ENCODE measurements at places on chromosomes 12 and 14.

DNA sequence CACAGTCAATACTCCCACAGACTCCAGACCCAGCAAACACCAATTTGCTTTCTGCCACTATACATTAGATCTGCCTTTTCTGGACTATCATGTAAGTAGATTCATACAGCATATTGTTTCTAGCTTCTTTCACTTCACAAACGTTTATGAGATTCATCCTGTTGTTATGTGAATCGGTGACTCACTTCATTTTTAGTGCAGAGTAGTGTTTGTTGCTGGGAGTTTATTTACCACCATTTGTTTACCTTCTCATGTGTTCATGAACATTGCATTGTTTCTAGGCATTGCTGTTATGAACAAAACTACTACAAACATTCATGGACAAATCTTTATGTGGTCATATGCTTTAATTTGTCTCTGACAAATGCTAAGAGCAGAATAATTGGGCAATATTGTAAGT, 807.8 kb upstream of the TMEM132C start:
- DNase-seq: no peak

- no peak for DNase-seq
Measured at GRCh38 chr12:79098530-79098929, 234.0 kb downstream of the SYT1 start.

DNA sequence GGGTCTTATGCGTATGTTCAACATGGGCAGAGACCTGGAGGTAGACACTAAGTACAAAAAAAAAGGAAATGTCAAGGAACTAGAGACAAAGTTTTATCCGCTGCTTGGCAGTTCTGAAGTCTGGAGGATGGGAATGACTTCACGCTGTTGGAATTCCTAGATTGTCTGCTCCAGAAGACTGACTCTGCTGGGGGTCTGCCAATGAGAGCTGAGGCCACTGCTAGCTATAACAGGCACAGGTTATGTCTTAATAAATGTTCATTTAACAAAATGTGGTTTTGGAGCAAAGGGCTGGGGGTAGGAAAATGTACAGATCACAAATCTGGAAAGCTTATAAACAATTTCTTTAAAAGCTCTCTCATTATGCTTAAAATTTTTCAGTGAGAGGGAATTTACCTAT, 5.9 kb downstream of the RNASE8 start:
- DNase-seq: no peak

DNA sequence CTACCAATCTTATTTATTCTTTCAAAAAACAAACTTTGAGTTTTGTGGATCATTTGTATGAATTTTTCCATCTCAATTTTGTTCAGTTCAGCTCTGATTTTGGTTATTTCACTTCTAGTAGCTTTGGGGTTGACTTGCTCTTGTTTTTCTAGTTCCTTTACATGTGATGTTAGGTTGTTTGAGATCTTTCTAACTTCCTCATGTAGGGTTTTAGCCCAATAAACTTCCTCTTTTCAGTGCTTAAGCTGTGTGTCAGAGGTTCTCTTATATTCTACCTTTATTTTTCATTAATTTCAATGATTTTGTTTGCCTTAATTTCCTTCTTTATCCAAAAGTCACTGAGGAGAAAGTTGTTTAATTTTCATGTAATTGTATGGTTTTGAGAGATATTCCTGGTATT, 860.4 kb upstream of the FBXO33 start:
- DNase-seq: no peak

GRCh38 chr12:94171595-94171930, 23.2 kb downstream of the PLXNC1 start:
- DNase-seq: no peak

GRCh38 chr12:64412459-64412858, 8.3 kb downstream of the XPOT start:
- DNase-seq: no peak

DNA sequence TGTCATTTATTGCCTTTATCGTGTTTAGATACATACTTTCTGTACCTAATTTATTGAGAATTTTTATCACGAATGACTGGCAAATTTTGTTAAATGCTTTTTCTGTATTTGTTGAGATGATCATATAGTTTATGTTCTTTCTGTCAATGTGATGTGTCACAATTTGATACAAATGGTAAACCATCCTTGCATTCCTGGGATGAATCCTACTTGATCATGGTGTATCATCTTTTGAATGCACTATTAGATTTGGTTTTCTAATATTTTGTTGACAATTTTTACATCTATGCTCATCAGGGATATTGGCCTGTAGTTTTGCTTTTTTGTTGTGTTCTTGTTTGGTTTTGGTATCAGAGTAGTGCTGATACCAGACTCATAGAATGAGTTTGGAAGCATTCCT, 185.1 kb downstream of the NUBPL start:
- no peak for DNase-seq

DNA sequence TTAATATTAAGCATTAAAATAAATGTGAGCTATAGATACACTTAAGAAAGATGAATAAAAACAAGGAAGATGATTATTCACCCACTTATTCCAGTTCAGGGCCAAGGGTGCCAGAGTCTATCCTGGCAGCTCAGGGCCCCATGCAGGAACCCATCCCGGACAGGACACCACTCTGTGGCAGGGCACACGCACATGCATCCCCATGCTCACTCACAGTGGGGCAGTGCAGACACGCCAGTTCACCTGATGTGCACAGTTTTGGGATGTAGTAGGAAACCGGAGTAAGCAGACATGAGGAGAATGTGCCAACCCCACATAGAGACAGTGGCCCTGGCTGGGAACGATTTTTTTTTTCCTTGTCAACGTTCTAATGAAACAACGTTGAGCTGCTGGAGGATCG, 47.2 kb downstream of the DICER1 start:
- DNase-seq: no peak

GRCh38 chr14:102221026-102221425, 81.3 kb downstream of the WDR20 start:
- peak; percentile 61 for DNase-seq

GRCh38 chr12:124401704-124402221, 106.9 kb downstream of the RFLNA start:
- no peak for DNase-seq

DNA sequence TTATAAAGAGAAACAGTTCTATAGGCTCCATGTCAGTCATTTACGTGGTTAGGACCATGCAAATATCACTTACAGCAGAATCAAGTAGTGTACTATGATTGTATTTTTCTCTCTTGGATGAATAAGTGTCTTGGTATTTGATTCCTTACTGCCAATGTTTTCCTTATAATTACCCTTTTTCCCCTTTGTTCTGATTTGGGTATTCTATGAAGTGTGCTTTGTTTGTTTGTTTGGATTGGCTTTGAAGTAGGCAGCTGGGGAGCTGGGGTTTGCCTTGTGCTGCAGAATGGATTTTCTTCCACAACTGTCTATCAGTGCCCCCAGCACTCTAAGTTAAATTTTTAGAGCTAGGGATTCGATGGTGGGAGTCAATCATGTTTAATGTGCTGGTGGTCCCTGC, 12.4 kb downstream of the TMEM120B start:
- no peak for DNase-seq

DNA sequence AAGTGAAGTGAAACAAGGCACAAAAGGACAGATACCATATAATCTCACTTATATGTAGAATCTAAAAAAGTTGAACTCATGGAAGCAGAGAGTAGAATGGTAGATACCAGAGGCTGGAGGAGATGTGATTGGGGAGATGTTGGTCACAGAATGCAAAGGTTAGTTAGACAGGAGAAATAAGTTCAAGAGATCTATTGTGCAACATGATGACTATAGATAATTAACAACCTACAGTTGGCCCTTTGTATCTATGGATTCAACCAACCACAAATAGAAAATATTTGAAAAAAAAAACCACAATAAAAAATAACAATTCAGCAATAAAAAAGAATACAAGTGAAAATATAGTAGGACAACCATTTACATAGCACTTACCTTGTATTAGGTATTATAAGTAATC, 19.3 kb downstream of the CRADD start:
- no peak for DNase-seq

DNA sequence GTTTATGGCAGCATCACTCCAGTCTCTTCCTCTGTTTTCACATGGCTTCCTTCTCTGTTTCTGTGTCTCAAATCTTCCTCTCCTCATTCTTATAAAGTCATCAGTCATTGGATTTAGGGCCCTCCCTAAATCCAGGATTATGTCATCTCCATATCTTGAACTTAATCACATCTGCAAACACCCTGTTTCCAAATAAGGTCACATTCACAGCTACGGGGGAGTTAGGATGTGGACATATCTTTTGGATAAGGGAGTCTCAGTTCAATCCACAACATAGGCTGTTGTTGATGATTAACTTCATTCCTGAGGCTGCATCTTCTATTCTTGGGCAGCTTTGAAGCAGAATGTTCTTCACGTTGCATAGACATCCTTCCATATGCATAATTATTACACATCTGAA, 40.3 kb upstream of the NTF3 start:
- DNase-seq: peak; percentile 27

- DNase-seq: no peak
Measured at GRCh38 chr14:73627151-73627558, 14.8 kb downstream of the ACOT6 start.

DNA sequence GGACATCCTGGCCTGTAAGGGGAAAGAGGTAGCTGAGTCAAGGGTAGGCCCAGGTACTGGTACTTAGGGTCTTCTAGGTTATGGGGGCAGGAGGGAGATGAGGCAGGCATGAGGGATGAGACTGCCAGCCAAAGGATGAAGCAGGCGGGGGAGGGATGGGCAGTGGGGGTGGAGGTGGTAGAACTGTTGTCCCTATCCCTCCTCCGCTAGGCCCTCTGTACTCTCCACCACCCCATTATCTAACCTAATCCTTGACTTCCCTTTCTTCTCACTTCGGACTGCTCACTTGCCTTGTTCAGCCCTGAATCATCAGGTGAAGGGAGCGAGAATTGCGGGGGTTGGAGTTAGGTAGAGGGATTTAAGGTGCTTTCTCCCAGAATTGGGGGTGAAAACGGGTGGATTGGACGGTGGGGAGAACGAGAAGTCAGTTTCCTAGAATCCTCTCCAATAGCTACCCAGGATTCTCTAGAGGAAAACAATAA, 562 bp downstream of the PAN2 start:
- DNase-seq: no peak

DNA sequence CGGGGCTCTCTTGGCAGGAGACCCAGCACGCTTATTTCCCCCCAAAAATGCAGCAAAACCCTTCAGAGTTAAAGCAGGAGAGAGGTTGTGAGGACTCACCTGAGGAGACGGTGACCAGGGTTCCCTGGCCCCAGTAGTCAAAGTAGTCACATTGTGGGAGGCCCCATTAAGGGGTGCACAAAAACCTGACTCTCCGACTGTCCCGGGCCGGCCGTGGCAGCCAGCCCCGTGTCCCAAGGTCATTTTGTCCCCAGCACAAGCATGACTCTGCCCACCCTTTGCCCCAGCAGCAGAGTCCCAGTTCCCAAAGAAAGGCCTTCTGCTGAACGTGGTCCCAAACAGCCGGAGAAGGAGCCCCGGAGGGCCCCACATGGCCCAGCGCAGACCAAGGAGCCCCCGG, 337.7 kb downstream of the TMEM121 start:
- DNase-seq: no peak

GRCh38 chr12:124964251-124964650, 24.7 kb downstream of the DHX37 start:
- DNase-seq: no peak

DNA sequence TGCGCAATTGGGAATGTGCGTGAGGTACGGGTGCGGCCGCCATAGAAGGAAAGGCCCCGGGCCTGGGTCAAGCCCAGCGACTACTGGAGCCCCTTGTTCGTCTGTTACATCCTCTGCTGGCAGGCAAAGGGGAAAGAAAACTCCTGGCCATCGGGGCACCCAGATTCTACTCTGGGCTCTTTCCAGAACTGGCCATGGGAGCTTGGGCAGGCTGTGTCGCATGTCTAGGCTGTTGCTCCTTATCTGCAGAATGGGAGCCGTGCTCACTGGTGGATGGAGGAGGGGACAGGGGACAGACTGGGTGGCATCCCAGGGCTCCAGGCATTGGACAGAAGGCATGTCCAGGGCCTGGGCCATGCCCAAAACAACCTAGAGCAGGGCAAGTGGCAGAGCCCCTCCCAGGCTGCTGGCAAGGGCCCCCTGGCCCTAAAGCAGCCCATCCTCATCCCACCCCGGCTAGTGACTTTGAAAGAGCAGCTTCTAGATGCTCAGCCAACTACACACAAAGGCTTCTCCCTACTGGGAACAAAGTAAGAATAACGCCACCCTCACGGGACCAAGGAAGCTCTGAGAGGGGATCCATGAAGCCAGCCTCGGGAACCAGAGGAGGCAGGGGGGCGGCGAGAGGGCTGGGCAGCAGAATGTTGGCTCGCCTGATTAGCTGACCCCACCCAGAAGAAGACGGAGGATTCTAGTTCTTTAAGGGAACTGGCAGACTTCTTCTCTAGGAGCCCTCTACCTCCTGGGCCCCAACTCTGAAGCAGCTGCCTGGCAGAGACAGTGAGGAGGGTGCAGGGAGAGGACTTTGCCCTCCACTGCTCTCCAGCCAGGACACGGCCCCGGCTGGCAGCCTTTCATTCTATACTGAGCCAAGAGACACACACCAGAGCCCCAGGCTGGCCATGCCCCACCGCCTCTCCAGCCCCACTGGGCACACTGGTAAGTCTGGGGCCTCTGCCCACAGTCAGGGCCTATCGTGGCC, 96.8 kb downstream of the SINHCAF start:
- no peak for DNase-seq

- DNase-seq: peak; percentile 45
Measured at GRCh38 chr12:127108360-127109215, 1158.4 kb upstream of the TMEM132C start.

DNA sequence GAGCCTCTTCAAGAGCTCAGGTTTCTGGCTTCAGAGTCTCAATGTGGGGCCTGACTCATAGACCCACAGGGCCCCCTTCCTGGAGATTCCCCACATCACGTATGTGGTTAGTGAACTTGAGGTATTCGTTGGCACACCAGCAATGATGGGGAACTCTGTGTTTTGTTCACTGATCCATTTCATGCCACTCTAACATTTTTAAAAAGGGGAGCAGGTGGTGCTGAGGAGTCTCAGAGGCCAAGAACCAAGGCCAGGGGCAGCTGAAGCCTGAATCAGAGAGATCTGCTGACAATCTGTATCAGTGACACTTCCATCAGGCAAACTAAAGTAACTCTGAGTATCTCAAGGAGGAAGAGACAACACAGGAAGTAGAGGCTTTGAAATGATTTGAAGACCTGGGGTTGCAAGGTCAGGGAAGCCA, 323.4 kb downstream of the VRK1 start:
- DNase-seq: no peak

DNA sequence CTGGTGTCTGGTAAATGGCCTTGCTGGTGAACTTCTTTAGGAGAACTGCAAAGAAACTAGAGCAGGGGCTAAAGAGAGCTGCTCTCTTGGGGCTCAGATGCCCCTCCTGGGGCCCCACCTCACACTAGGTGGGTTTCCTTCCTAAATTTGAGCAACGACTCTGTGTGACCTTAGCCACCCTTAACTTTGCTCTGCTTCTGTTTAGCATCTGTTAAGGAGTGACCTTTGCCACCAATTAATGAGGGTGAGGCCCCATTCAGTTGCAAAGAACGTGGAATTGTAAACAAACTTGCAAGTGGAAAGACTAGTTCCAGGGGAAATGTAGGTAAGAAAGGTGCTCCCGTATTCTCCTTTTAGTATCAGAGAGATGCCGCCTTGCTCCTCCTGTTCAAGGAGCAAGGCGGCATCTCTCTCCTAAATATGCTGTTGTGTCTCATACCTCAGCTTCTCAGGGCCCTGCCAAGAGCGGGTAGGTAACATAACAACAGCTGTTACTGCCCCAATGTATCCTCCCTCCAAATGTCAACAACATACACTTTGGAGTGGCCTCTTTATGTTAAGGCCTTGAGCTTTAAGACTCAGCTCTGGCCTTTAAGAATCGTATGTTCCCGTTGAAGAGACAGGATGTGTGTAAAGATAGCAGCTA, 77.6 kb upstream of the FUT8 start:
- DNase-seq: no peak

Data from hepatic stellate cell (primary cell).